ENCODE measurements at places on chromosomes 6 and 20. TPM values are rescaled to one million over a fixed set of nuclear protein-coding genes. Genes with fewer than 3 reads are reported as not detected.
A peak's percentile ranks its signal among the peaks of the same experiment; 100 is the strongest.

GRCh38 chr6:40166963-40167362, 232.7 kb upstream of the MOCS1 start:
- DNase-seq, result no peak

FOXA2 gene
- not detected for total RNA-seq

ADGRF5 gene
- total RNA-seq, result 42.7 TPM

ZNF311 gene
- total RNA-seq, result 0.62 TPM

- no peak for DNase-seq
These were observed 411 bp downstream of the DSN1 start for GRCh38 chr20:36773107-36773596.

SIGLEC1 gene
- 9.1 TPM for total RNA-seq

GRCh38 chr6:152295346-152295745, 341.8 kb downstream of the SYNE1 start:
- no peak for DNase-seq

GRCh38 chr6:131519670-131520436, 53.2 kb upstream of the ARG1 start:
- DNase-seq, result no peak

DNA sequence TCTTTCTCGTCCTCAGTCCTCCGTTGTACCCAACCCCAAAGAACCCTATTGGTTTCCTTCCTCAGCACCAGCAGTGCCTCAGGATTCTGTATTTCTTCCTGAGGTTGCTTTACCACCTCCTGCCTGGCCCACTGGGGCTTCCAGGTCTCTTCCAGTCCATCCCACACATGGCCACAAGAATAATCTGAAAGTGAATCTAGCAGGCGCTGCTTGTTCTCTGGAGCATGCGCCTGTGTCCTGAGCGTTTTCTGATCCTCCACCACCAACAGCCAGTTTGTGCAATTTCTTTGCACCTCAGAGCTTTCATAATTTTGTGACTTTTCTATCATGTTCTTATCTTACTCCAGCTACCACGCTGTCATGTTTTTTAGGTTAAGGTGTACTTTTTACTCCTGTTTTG, 11.6 kb upstream of the HSP90AB1 start:
- DNase-seq, result no peak

KIF13A gene
- total RNA-seq, result 59.8 TPM

DNA sequence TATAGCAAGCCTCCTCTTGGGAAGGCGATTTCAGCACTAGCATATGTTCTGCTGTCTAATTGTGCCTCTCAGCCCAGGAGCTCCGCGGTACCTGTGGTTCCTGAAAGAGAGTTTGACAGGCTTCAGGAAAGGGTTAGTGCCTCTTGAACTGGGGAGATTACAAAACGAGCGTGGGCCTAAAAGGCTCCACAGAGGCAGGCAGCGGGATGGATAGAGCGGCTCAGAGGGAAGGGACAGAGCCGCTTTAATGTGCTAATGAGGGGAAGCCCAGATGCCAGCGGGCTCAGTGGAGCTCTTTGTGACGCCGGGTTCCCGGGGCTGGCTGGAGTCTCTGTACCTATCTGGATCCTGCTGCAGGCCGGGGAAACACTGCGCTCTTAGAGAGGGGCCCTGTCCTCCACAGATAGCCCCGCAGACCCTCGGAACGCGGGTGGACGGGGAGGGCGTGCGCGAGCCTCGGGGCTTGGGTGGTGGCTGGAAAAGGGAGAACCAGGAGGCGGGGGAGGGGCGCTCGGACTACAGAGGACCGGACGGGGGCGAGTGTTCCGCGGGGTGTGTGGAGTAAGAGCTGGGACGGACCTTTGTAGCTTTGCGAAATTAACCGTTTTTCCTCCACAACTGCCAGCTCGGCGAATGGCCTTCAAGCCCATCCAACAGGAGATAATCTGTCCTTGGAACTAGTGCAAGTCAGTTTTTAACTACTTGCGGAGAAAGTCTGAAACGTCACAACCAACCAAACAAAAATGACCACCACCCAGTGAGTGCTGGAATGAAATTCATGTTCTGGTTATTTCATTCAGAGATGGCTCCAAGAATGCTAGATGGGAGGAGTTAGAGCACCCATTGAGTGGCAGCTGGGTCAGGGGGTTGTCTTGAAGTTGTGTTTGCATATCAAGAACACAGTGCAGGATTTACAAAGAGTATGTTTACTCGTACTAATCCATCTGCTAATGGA, 13.0 kb downstream of the SLC35F1 start:
- peak; percentile 53 for DNase-seq

GRCh38 chr6:44243345-44243744, 3.6 kb upstream of the HSP90AB1 start:
- no peak for DNase-seq

IL17A gene
- total RNA-seq, result not detected

ADGRF4 gene
- 0.85 TPM for total RNA-seq

GHRH gene
- 23.5 TPM for total RNA-seq

GRCh38 chr6:40336940-40337760, 250.0 kb downstream of the LRFN2 start:
- DNase-seq, result no peak

TFAP2D gene
- not detected for total RNA-seq

DNA sequence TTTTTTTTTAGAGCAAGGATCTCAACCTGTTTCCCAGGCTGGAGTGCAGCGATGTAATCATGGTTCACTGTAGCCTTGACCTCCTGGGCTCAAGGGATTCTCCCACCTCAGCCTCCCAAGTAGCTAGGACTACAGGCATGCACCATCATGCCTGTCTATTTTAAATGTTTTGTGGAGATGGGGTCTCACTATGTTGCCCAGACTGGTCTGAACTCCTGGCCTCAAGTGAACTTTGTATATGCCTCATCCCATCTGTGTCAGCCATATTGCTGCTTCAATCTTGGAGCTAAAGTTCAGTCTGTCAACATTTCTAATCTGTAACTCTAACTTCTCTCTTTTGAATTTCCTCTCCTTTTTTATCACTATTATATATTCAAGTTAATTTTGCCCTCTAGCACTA, 54.3 kb downstream of the CD164 start:
- no peak for DNase-seq

- DNase-seq, result no peak
These were observed 55.2 kb upstream of the TBC1D7 start for GRCh38 chr6:13383328-13384163.

DNA sequence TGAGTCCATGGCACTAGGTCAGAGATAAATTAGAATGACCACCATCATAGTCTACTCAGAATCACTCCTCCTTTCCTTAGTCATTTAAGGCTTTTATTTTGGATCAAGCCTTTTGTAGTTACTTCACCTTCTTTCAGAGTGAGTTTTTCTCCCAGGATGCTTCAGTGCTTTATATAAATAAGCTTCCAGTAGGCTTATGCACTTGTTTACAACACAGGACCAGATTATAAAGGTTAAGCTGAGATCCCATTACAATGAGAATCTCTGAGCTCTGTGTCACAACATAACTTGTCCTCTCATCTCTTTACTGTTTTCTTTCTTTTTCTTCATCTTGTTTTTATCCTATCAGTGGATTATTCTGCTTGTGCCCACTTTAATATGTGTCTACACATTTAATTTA, 47.9 kb downstream of the CEP57L1 start:
- no peak for DNase-seq

FERMT1 gene
- 2.5 TPM for total RNA-seq

CLVS2 gene
- not detected for total RNA-seq

GRCh38 chr20:3811467-3812258, 8.7 kb upstream of the AP5S1 start:
- peak; percentile 100 for DNase-seq

ZNF451 gene
- 27.8 TPM for total RNA-seq

GRCh38 chr6:120873125-120873865, 461.0 kb downstream of the TBC1D32 start:
- DNase-seq, result peak; percentile 10

CCN5 gene
- total RNA-seq, result 292 TPM
